ENCODE measurements at places on chromosomes 1 and 21.
A peak's percentile ranks its signal among the peaks of the same experiment; 100 is the strongest.

DNA sequence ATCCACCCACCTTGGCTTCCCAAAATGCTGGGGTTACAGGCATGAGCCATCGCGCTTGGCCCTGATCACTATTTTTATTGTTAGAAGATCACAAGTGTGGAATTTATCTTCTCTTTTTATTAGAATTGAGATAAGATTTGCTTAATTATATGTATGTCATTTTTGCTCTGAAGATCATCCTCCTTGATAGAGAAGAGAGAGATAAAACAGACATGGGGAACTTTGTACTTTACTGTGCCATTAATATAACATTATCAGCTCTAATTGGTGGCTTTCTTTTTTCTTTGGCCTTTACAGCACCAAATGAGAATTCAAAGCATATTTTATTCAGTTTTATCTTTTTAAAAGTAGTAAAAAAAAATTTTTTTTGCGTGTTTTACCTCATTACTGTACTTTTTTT, 46.8 kb downstream of the SCP2 start:
- no peak for DNase-seq

- no peak for DNase-seq
Observed at GRCh38 chr1:36095760-36096405, 7.2 kb downstream of the ADPRS start.

DNA sequence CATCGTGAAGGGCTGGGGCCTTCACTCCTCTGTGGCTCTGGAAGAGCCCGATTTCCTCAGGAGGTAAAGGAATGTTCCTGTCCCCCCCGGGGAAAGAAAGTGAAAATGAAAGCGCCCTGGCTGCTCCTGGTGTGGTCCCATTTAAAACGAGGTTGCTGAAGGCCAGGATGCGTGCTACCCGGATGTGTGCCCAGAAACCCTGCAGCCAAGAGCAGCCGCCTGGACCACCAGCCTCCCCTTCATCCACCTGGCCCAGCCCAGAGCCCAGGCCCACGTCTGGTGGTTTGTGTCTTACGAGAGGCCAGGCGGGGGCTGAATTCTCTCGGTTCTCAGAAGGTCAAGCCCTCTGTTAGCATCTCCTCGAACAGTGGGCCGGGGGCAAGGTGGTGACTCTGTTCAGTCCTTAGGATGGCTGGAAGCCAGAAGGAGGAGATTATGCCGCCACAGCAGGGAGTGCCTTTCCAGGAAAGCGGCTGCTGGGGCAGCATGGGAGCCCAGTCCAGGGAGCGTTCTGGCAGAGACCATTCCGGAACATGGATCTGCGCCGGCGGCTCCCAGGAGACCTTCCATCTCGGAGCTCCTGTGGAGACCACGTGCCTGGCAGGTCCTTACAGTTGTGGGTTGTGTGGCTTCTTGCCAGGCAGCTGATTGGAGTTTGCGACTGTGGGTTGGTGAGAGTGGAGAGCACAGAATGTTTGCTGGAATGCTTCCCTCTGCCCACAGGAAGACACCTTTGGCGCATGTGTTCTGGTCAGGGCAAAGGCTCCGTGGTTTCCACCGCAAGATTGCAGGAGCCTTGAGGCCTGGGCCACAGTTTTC, 1.4 kb downstream of the GUK1 start:
- DNase-seq: no peak

DNA sequence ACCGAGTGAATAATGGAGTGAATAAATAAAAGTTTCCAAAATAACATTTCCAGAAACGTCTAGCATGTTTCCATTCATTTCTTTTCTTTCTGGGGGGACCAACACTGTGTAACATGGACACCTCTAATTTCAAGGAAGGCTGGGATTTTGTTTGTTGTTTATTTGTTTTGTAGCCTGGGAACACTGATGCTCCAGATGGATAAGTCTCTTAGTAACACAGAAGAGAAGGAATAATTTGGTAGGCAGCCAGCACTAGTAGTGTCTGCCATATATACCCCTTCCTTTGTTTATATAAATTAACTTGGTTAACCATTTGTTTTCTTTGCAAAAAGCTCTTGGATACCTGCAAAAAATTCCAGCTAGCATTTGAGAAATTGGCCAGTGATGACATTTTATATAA, 411.4 kb upstream of the DEPDC1 start:
- no peak for DNase-seq

- no peak for DNase-seq
Observed at GRCh38 chr1:201587729-201588128, 48.8 kb downstream of the NAV1 start.

DNA sequence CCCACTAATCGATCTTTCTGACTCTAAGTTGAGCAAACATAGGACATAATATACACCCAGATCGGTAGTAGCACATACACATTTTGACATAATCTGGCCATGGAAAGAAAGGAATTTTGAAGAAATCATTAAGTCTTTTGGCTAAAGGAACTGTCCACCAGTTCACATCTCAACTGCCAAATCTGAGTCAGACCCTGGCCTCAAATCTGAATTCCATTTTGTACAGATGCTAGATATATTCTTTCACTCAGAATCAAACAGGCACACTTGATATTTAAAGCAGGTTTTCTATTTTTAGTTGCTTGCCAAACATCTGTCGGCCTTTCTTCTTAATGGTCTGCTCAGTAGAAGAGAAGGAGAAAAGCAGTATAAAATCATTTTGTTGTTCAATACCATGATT, 281.8 kb downstream of the BARHL2 start:
- DNase-seq: no peak

DNA sequence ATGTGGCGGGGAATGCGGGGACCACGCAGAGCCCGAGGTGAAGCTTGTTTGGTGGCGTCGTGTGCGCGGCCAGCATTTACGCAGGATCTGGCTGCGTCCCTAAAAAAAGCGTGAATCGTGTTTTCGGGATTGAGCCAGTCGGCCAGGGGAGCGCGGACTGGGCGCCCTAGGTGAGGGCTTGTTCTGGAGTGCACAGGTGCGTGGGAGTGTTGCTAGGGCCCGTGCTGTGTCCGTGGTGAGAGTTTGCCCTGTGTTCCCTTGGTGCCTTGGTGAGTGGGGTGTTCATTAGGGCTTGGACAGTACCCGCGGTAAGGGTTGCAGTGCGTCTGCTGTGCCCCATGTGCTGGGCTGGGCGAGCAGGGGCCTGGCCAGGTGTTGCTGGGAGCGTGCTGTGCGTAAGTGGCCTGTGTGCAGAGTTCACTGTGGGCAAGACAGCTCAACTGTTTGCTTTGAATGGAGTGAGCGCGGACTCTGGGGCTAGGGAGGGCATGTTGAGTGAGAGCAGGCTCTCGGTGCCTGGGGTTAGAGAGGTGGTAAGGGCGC, 673 bp downstream of the CD46 start:
- DNase-seq: no peak

- peak; percentile 1 for DNase-seq
Observed at GRCh38 chr1:172662464-172663109, 3.7 kb downstream of the FASLG start.

GRCh38 chr1:6646499-6647148, 22.0 kb downstream of the THAP3 start:
- DNase-seq: peak; percentile 37

DNA sequence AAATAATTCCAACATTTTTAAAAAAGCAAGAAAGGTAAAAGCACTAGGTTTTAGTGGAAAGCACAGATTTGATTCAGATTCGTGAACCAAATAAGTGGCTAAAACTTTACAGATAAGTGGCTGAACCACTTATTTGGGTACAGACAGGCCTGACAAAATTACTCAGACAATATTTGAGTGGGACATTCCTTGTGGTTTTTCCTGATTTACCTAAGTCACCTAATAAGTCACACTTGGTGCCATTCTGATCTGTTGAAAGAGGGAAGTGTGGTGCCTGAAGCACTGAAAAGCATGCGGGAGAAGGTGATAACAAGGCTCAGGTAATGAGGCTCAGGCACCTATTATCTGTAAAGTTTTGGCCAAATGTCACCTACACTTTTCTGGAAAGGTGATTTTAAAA, 81.6 kb upstream of the CD55 start:
- no peak for DNase-seq

DNA sequence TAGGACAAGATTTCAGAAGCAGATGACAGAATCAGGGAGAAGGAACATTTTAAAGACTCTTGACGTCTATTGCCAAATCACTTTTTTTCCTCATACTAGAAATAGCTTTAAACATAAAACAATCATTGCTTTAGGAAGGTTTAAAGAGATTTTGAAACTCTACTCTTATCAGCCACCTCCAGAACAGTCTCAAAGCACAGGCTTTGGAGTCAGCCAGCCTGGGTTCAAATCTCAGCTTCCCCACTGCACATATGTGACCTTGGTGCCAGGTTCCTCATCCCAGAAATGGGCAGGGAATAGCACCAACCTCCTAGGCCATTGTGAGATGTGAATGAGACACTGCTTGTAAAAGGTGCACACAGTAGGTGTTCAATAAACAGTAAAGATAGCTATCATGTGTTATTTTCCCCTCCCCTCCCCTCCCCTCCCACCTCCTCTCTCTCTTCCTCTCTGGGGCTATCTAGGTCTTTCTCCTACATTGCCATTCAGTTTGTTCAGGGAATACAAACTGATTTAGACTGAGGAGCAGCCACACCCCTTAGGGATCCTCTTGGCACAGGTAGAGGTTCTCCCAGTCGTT, 20.6 kb downstream of the SPOCD1 start:
- no peak for DNase-seq

GRCh38 chr1:181126871-181127587, 38.5 kb downstream of the IER5 start:
- no peak for DNase-seq

DNA sequence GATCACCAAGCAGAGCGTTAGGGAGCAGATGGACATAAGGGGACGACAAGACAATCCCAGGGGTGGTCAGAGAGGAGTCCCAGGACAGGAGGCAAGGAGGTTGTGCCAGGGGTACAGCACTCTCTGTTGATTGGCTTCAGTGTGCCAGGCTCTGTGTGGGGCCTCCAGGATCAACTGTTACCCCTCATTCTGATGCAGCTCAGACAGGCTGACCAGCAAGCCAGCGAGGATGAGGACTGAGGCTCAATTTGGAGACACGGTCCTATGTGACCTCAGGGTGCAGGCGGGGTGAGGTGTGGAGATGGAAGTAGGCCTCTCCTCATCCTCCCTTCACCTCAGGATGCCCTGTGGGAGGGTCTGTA, 4.0 kb downstream of the HYI start:
- DNase-seq: no peak

DNA sequence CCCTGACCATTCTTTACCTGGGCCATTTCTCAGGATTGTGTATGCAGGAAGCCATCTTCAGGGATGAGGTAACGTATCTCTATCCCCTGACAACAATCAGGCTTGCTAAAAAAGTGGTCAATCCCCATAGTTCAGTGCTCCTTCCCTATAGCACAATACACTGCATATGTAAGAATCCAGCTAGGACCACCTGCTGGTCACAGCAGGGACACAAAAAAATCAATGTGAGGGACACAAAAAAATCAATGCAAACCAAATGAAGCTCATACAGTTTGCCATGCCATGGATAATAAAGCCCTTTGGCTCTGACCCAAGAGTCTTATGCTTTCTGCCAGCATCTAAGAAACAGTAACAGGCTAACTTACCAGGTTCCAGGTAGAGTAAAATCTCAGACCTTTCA, 16.3 kb downstream of the ACBD6 start:
- DNase-seq: no peak

DNA sequence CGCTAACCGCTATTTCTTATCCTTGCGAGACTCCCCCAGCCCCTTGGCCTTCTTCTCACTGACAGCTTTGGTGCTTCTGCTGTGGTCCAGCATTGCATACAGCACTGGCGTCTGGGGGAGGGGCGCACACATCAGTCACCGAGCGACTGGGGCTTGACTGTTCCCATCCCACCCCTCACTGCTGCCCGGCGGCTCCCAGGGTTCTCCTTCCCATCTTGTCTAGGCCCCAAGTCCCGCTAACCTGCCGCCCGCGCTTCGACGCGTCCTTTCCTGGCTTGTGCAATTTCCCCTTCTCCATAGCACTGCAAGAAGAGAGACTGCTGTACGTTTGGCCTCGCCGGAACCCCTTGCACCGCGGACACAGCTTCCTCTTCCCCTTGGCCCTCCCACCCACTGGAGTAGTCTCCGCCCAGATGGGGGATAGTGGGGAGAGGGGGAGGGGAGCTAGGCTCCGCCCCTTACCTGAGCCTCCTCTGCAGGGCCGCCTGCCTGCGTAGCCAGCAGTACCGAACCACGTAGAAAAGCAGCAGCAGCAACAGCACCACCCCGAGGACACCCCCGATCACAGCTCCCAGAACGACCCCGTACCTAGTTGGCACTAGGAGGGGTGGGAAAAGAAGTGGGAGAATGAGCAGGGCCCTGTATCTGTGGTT, 3.8 kb downstream of the MPZ start:
- peak; percentile 56 for DNase-seq

DNA sequence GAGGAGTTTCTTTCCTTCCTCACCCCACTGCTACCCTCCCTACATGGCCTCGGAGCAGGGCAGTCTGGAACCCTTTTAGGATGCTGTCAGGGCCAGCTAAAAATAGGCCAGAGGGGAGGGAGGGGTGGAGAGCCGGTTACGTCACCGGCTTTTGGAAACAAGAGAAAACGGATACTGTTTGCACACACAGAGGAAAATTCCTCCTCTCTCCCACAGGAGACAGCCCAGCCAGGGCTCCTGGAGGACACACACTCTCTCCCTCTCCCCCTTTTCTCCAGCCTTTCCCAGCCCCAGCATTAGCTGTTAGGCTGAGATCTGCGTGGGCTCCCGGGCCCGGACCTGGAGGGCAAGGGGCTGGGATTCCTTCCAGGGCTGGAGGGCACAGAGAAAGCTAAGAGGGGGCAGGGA, 20.0 kb upstream of the ALDH4A1 start:
- peak; percentile 86 for DNase-seq

- no peak for DNase-seq
Observed at GRCh38 chr1:13616234-13616633, 32.6 kb downstream of the PDPN start.

GRCh38 chr21:46465651-46466050, 7.0 kb downstream of the DIP2A start:
- no peak for DNase-seq

GRCh38 chr1:175169286-175170018, 23.1 kb downstream of the KIAA0040 start:
- DNase-seq: no peak

- DNase-seq: no peak
Observed at GRCh38 chr1:84350104-84350503, 48.2 kb upstream of the DNASE2B start.

- no peak for DNase-seq
Observed at GRCh38 chr1:24283326-24284155, 35.6 kb upstream of the GRHL3 start.

DNA sequence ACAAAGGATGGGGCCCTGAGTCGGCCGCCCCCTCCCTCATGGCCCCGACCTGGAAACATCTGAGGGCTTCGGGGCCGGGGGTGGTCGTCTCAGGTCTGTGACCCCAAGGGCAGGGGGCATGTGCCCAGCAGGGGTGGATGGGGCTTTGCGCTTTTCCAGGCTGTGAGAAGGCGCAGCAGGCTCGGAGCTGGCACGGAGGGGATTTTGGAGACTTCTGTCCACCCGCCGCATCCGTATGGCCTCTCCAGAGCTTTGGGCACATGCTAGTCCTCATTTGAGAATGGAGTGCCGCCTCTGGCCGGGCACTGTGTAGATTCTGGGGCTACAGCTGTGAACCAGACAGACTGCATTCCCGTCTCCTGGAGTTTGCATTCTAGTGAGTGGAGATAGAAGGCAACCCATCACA, 66.1 kb upstream of the WNT4 start:
- no peak for DNase-seq

- no peak for DNase-seq
Observed at GRCh38 chr1:96364576-96364975, 357.0 kb upstream of the PTBP2 start.

- peak; percentile 11 for DNase-seq
Observed at GRCh38 chr1:158248118-158248517, 6.1 kb upstream of the CD1A start.

Data from midbrain (tissue), 1 donor.